ENCODE measurements at places on chromosomes 13 and 19. TPM values are rescaled to one million over a fixed set of nuclear protein-coding genes. Genes with fewer than 3 reads are reported as not detected.
A peak's percentile ranks its signal among the peaks of the same experiment; 100 is the strongest.

The FUT2 gene
- total RNA-seq, result under 0.01 TPM

The RDH8 gene
- not detected for total RNA-seq

The RPL21 gene
- total RNA-seq, result 946 TPM

The URI1 gene
- total RNA-seq, result 117 TPM

The CERS1 gene
- total RNA-seq, result 21.2 TPM

GRCh38 chr19:39677961-39678889 is 22.5 kb downstream of the LGALS16 start:
- DNase-seq, result no peak

DNA sequence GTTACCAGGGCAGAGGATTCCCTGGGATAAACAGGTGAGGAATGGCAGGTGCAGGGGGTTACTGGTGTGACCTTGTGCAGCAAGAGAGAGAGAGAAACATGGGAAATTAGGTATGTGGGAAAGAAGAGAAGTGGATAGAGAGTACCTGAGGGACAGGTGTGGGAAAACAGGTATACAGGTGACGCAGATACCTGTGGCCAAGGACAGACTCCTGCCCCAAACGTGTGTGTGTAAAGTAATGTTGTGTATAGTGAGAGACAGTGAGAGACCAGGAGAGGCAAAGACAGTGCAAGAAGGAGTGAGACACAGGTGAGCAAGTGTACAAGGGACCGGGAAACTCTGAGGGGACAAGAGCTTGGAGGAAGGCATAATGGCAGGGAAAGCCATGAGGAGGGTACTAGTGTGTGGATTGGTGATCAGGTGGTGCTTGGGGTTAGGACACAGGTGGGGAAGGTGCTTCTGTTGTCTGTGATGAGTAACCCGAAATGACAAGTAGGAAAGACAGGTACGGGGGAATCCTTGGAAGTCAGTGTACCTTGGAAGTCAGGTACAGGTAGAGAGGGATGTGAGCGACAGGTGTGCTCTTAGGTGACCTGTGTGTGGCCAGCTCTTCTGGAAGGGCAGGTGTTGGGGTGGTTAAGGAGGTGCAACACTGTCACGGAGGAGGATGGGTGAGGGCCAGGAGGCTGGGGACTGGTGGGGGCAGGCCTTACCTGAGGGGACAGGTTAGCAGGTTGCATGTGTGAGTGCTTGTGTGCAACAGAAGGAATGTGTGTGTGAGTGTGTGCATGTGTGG is 2.8 kb downstream of the ERFL start:
- no peak for DNase-seq

- no peak for DNase-seq
Measured at GRCh38 chr13:99859178-99860177, 112.1 kb downstream of the ZIC5 start.

- no peak for DNase-seq
Measured at GRCh38 chr19:4256563-4256962, 9.7 kb downstream of the YJU2 start.

DNA sequence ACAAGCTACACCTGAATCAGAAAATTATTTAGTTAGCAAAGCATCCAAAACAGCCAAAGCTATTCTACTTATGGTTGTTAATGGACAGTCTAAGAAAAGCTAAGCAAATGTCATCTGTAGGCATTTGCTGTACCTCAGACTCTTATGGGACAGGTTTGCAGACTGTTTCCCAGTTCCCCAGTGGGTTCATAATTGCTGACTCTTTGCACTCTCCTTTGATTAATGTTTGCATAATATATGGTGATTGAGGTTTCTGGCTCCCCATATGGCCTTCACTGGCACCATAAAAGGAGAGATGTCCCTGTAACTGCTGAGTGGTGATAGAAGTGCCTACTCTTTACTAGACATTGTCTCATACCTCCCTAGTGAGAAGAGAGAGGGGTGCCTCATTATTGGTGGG is 142.1 kb downstream of the GPC6 start:
- no peak for DNase-seq

- no peak for DNase-seq
Measured at GRCh38 chr13:29703421-29703820, 107.9 kb upstream of the SLC7A1 start.

GRCh38 chr13:96850538-96851145 is 143.6 kb downstream of the OXGR1 start:
- DNase-seq, result no peak

GRCh38 chr13:33494596-33495204 is 209.1 kb upstream of the STARD13 start:
- no peak for DNase-seq

DNA sequence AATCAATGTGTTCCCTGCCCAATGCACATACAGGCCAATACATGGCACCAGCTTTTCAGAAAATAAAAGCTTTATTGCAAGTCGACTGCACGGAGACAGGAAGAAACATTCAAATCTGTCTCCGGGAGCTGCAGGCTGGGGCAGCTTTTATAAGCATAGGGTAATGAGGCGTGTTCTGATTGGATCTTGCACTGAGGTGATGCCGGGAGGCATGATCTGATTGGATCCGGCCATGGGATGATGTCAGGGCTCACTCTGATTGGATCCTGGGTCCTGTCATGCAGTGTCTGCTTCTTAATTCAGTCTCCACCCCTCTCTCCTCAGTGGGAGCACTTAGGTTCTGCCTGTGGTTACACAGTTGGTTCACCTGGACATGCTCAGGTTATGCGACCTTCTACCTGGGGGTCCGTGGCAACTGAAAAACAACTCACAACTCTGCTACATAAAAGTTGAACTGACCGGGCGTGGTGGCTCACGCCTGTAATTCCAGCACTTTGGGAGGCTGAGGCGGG is 11.8 kb upstream of the FBN3 start:
- DNase-seq, result peak; percentile 16

DNA sequence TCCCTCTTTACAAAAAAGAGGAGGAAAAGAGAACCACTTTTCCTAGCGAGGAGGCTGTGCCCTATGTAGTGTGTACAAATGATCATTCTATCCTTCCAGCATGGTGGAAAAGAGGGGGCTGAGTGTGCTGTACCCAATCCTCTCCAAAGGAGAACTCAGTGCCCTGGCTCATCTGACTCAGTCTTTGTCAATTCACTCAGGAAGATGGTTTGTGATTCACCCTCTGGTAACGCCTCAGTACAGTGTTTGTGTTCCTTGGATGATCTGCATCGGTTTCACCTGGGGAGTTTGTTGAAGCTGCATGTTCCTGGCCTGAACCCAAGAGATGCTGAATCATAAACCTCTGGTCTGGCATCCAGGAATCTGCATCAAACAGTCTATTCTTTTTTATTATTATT is 18.3 kb upstream of the ENOX1 start:
- DNase-seq, result peak; percentile 27

GRCh38 chr13:26899202-26899601 is 138.6 kb upstream of the GPR12 start:
- no peak for DNase-seq

- DNase-seq, result no peak
Measured at GRCh38 chr19:54482889-54483288, 9.8 kb upstream of the CDC42EP5 start.

DNA sequence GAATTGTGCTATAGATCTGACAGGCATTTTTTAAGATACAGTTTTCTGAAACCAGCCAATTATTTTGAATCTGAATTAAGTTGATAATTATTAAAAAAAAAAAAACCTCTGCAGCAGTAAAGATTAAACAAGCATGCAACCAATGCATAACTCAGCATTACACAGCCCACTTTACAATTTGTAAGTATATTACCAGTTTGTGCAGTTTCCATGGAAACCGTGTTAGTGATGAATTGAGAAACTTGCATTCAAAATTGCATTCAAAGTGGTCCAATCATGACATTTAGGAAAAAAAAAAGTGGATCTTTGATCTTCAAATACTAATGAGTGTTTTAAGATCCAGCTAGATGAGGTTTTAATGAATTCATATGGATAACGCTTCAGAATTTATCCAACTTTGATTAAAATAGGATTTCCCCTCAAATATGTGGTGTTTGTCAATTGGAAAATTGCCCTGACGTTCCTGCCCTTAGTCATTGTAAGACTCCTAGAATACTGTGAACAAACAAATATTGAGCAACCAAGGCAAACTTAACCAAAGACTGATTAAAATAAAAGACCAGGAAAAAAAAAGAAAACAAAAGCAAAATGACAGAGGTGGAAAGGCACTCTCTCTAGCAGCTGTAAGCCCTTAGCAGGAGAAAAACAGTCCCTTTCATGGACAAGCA is 314.8 kb upstream of the MAB21L1 start:
- DNase-seq, result no peak

DNA sequence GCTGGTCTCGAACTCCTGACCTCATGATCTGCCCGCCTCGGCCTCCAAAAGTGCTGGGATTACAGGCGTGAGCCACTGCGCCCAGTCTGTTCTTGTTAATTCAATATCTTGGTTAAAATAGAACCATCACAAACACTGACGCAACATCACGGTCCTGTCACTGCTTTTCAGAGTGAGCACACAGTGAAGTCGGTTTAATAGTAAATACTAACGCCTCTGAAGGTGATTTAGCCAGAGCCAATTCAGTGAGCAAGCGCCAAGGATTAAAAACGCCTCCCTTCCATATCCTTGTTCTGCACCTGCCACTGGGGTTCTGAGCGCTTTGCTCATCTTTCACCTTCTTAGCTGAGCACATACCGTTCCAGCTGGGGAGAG is 30.3 kb downstream of the LAMP1 start:
- DNase-seq, result no peak
